Femur (tissue), 1 donor: ENCODE measurements at places on chromosomes 7 and 10.

- DNase-seq, result no peak
Observed at GRCh38 chr7:143975617-143976016, 21.0 kb downstream of the OR2F1 start.

- DNase-seq, result no peak
Observed at GRCh38 chr10:43573250-43574000, 991 bp downstream of the ZNF239 start.

DNA sequence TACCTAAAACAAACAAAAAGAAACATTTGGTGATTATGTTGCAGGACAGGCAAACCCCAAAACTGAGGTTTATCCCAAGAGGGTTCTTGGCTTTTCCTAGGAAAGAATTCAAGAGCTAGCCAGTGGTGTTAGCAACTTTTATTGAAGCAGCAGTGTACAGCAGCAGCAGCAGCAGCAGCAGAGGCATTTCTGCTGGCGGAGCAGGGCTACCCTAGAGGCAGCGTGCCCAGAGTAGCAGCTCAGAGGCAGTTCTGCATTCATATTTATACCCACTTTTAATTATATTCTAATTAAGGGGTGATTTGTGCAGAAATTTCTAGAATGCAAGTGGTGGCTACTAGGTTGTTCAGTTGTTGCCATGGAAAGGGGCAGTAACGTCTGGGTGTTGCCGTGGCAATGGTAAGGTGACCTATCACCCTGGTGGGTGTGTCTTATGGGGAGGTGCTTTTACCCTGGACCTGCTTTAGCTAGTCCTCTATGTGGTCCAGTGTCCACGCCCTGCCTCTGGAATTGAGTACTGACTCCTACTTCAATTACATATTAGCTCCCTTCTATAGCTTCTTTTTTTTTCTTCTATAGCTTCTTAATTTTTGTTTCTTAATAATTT lies 53.9 kb downstream of the VCL start:
- DNase-seq, result no peak

GRCh38 chr10:56135828-56136227 lies 225.2 kb downstream of the ZWINT start:
- DNase-seq, result no peak

- peak; percentile 7 for DNase-seq
Observed at GRCh38 chr10:1162481-1163203, 106.5 kb downstream of the WDR37 start.

- DNase-seq, result peak; percentile 36
Observed at GRCh38 chr7:98470485-98471240, 69.8 kb upstream of the BAIAP2L1 start.

DNA sequence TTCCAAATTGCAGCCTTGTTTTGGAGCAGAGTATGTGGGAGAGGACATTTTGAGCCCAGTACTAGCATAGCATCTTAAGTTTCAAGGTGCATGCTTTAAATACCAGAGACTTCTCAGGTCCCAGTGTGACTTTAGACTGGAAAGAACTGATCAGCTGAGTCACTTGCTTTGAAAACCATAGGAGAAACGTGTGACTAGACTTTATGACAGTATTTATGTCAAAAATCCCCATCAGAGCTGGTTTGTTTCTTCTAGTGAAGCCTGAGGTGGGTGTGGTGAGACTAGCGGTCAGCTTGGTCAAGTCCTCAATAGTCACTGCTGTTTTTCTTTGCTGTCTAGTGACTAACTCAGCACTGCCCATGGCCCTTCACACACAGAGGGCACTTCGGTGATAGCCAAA lies 724.2 kb downstream of the GATA3 start:
- no peak for DNase-seq

- DNase-seq, result no peak
Observed at GRCh38 chr7:74388880-74389415, 64.8 kb upstream of the GTF2IRD1 start.

- DNase-seq, result no peak
Observed at GRCh38 chr7:124898531-124898930, 31.1 kb downstream of the POT1 start.

- no peak for DNase-seq
Observed at GRCh38 chr7:133649593-133649992, 396.7 kb downstream of the EXOC4 start.

DNA sequence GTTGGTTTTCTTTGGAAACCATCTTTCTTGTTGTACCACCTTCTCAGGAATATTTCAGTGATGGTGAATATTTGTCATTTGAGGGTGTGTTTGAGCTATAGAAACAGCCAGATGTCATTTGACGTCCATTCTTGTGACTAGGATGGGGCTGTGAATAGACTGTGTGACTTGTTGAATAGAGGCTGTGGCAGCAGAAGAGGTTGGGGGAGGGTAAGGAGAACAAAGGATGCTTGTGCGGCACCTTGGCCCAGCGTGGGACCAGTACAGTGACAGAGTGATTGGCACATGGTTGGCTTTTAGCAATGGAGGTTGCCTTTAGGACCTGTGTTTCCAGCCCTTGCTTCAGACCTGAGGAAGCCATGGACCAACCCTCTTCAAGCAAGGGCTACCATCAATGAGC lies 11.3 kb downstream of the DMBT1 start:
- no peak for DNase-seq

- DNase-seq, result peak; percentile 13
Observed at GRCh38 chr7:45703373-45703821, 129.2 kb downstream of the ADCY1 start.
